ENCODE measurements at places on chromosomes 16 and 17.

GRCh38 chr16:70418993-70419318 is 19.9 kb downstream of the ST3GAL2 start:
- DNase-seq: no peak

DNA sequence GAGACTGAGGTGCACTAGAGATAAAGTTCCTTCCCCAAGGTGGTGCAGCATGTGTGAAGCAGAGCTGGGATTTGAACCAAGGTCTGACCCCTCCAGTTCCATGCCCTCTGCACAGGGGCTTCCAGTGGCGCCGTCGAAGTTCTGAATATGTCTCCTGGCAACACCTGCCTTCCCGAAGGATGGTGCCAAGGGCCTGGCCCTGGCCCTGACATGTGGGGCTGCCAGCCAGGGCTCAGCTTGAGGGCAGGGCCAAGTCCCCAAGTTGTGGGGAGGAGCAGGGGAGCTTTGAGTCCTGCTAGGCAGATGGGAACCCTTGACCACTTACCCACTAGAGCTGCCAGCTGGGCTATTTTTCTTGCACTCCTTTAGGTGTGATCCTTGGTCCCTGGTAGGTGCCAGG is 56.4 kb downstream of the NKD1 start:
- no peak for DNase-seq

GRCh38 chr16:69399361-69399760 is 13.6 kb upstream of the TERF2 start:
- DNase-seq: no peak

DNA sequence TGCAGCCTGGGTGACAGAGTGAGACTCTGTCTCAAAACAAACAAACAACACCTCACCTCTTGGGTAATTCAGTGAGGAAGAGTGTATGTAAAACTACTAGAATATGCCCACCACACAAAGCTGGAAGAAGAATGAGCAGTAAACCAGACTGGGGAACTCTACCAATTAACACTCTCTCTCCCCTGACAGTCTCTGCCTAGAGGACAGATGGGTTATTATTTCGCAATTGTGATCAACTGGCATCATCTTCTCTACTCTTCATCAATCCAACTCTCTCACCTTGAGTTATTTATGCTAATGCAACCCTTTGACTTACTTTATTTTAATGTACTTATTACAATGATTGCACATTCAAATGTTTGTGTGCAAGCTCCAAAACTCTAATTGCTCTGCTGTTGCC is 205.6 kb downstream of the XYLT1 start:
- no peak for DNase-seq

- DNase-seq: no peak
Measured at GRCh38 chr16:55043499-55043898, 112.8 kb downstream of the IRX5 start.

DNA sequence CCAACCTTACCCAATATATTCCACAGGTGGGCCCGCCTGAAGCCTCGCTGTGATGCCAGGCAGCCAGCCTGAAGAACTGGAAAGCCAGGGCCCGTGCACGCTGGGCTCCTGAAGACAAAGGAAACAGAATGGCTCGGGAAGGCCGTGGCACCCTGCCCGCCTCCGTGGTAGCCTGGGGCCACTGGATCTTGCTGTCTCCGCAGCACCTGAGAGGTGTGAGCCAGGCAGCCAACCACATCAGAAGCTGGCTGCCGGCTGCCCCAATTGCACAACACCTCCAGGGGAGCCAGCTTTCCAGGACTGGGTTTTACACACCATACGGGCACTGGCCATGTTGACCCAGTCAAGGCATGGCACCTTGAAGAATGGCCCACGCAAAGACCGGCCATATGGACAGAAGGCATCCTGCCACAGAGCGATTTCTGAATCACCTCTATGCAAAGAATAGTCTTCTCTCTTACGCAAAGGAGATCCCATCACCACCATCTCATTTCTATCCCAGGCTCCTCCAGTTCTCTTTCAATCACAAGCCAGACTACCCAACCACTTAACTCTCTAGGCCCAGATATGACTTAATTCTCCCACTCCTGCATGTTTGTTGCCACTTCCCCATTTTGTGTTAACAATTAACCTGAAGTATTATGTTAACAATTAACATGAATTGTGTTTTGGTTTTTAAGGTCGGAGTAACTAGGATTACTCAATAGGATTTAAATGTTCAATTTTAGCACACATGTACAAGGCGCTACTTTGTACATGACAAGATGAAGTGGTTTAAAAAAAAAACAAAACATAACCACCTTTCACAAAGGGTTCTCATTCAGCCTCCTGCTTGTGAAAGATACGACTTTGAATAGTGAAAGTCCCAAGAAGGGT is 32.1 kb downstream of the ZFHX3 start:
- no peak for DNase-seq

- DNase-seq: no peak
Measured at GRCh38 chr16:50765260-50765659, 23.4 kb downstream of the CYLD start.

DNA sequence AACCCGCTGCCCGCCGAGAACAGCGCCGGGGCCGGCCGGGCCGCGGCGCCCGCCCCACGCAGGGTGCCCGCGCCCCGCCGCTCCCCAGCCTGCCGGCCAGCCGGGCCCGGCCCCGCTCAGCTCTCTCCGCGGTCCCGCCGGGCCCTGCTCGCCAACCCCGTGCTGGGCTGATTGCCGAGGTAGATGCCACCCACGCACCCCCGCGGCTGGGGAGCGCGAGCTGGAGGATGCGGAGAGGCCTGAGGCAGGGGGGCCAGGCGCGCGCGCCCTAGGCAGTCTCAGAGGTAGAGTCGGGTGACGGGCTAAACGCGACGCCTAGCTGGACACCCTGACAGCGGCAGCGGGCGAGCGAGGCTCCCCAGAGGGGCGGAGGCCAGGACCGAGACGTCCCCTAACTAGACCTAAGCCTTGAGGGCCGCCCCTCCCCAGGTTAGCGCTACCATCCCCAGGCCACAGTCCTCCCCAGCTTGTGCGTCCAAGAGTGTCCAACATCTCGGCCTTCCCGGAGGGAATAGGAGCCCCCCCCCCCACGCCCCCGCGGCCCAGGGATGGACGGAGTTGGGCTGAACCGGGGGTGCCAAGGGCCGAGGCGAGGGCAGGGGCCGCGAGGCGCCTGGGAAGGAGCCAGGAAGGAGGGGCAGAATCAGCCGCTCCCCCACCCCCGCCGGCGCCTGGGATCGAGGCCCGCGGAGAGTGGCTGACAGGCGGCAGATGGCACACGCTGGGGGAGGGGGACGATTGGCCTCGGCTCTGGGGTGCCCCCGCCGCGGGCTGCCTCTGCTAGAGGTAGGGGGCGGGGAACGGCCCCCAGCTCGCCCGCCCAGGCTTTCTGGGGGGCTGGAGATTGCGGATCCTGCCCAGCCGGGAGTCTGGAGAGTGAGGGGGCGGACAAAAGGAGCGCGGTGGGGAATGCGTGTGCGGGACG is 2.5 kb upstream of the ZNF423 start:
- DNase-seq: no peak

GRCh38 chr17:33671491-33671890 is 378.4 kb upstream of the ASIC2 start:
- DNase-seq: no peak

- no peak for DNase-seq
Measured at GRCh38 chr17:1156864-1157263, 22.9 kb downstream of the ABR start.

- no peak for DNase-seq
Measured at GRCh38 chr16:85136213-85136701, 24.0 kb upstream of the CIBAR2 start.

GRCh38 chr17:78573955-78574354 is 3.2 kb downstream of the DNAH17 start:
- no peak for DNase-seq

DNA sequence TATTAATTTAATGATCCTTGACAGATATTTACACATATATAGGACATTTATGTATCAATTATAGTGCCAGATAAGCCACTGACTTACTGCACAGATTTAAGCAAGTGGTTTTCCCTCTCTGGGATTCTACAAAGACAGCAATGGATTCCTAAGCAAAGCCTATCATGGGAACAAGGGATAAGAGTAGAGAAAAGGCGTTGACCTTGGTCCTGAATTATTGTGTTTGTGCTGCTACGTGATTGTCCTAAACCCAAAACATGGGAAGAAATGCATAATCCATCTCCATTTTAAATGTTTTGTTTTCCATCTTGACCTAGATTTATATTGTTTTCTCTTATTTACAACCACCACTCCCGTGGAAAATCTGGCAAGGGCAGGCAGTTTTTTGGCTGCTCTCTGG is 14.0 kb downstream of the SLFN11 start:
- DNase-seq: no peak

All from COLO829 (cell line).